H7 (cell line): ENCODE measurements at places on chromosomes 6 and 20. TPM values are rescaled to one million over a fixed set of nuclear protein-coding genes. Genes with fewer than 3 reads are reported as not detected.

SLPI gene
- total RNA-seq: not detected in 2 replicates

IL17A gene
- total RNA-seq: 0.03 TPM in 1 of 2 replicates, not detected in the other

GRCh38 chr6:169028343-169028742 lies 225.3 kb downstream of the THBS2 start:
- no peak for DNase-seq

TCP11 gene
- total RNA-seq: 0.31 TPM in 1 of 2 replicates, not detected in the other

FAM209B gene
- 0.33 and 0.59 TPM in 2 replicates for total RNA-seq
